ENCODE measurements at places on chromosomes 3 and 15.

DNA sequence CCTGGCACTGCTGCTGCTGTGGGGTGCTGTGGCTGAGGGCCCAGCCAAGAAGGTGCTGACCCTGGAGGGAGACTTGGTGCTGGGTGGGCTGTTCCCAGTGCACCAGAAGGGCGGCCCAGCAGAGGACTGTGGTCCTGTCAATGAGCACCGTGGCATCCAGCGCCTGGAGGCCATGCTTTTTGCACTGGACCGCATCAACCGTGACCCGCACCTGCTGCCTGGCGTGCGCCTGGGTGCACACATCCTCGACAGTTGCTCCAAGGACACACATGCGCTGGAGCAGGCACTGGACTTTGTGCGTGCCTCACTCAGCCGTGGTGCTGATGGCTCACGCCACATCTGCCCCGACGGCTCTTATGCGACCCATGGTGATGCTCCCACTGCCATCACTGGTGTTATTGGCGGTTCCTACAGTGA, 2.1 kb downstream of the GRM2 start:
- no peak for DNase-seq

DNA sequence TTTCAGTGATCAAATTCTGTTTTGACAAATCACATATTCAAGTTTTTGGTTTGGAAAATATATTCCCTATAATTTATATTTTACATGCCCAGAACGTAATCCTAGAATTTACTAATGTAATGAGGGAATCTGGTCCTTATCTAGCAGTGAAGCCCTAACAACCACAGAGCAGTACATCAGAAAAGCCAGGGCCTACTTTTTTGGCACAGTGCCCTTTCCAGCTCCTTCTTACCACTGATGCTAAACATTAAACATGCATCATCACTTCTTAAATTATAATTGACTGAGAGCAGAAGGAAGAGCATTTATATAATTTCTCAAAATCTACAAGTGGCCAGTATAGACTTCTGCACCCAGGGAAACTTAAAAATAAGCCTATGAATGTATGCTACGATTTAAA, 66.7 kb downstream of the FBXL22 start:
- no peak for DNase-seq

GRCh38 chr15:92118162-92118935, 264.8 kb downstream of the SLCO3A1 start:
- DNase-seq, result no peak

GRCh38 chr3:134885877-134886621, 91.0 kb downstream of the EPHB1 start:
- no peak for DNase-seq

DNA sequence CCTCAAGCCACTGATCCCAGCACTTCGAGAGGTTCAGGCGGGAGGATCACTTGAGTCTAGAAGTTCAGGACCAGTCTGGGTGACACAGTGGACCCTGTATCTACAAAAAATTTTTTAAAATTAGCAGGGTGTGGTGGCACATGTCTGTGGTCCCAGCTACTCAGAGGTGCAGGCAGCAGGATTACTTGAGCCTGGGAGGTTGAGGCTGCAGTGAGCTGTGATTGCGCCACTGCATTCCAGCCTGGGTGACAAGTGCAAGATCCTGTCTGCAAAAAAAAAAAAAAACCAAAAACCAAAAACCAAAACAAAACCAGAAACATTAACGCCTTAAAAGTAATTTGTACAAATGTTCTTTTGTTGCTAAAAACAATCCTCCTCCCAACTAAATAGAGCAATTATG, 27.9 kb upstream of the SLC12A8 start:
- no peak for DNase-seq

DNA sequence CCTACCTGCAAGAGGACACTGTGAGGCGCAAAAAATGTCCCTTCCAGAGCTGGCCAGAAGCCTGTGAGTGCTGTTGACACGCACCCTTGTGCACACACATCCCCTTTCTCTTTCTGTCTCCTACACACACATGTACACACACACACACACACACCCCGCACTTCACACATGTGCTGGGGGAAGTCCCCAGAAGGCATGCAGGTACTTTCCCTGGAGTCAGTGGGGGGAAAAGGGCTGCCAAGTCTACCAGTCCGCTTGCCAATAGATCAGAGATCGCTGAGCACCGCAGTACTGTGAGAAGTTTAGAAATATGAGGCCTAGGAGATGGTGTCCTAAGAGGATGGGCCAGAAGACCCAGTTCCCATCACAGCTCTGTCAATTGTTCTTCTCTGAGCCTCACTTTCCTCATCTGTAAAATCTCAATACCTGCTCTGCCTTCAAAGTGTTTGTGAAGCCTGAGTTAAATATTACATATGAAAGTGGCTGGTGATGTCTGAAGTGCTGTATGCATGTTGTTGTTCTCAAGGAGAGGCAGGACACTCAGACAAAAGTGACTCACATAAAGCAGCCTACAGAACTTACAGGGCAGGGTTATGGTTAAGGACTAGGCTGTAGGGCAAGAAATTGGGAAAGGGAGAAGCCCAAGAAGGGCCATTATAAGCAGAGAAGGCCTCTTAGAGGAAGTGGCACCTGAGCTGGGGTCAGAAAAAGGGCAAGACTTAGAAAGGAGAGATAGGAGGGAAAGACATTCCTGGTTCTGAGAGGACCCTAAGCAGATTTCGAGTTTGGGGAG, 6.8 kb downstream of the IL17RE start:
- no peak for DNase-seq

GRCh38 chr15:99911816-99912215, 178.6 kb upstream of the LYSMD4 start:
- no peak for DNase-seq

DNA sequence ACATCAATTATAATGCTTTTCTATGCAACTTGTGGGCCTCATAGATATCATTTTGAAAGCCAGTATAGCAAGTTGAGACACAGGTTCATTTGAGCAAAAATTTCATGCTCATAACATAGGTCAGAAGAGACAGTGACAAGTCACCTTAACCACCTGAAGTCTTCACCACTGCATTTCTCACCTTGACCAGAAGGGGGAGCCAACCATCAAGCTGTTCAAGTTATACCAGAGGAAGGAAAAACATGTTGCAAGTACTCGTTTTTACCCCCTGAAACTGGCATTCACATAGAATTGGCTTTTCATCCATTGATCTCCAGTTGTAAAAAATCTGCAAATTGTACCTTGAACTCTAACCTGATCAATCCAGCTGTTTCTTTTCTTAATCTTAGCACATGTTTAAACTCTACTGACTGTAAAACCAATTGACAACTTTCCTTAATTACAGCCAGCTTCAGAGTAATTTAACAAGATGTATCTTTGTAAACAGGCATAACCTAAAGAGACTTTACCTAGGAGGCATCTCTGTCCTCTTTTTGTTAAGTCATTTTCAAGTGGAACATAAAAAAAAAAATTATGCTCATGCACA, 1.4 kb downstream of the LMOD3 start:
- DNase-seq, result peak; percentile 71

- DNase-seq, result no peak
Observed at GRCh38 chr3:31713816-31714215, 181.1 kb downstream of the STT3B start.

DNA sequence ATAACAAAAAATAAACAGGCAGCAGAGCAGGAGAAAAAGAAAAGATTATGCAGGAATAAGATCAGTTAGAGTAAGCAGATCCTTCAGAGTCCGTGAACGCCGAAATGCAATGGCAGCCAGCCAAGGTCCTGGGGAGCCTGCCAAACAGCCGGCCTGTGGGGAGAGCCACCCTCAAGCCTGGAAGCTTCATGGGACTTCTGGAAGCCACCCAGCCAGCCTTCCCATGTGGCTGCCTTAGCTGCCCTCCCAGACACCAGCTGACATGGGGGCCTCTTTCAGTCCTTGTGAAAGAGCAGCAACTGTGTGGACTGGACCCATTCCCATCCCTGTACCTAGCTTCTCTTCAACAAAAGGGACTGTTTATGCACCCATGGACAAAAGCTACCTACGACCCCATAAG, 64.9 kb upstream of the RAD18 start:
- no peak for DNase-seq

- no peak for DNase-seq
Observed at GRCh38 chr3:66098436-66098835, 59.7 kb upstream of the MAGI1 start.

DNA sequence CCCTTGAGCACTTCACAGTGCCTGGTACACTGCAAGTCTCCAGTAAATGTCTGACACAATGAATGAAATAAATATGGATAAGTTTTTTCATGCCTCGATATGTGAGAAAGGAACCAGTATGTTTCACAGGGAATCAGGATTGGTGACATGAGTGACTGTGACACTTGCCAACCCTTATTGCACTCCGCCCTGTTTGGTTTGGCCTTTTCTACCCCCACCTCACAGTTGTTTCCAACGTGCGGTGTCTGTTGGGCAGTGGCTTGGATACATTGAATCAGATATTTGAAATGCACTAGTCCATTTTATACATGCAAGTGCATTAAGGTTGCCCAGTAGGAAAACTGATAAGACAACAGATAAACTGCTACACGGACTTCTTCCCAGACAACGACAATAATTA, 2.0 kb downstream of the NPHP3 start:
- no peak for DNase-seq

DNA sequence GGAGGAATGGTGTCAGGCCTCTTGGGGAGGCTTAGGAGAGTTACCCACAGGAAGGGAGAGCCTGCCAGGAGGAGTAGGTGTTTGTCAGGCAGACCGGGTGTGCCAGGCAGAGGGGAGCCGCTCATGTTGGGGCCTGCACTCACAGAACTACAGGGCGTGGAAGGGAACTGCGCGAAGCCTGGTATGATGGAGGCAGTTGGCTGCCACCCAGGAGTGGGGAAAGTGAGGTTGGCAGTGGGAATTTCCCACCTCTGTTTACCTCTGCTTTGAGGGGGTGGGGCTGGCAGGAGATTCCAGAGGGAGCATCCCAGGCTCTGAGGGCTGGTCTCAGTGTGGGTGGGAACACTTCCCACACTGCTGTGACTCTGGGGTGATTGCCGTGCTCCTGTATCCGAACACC, 99.9 kb downstream of the SLCO3A1 start:
- no peak for DNase-seq

GRCh38 chr3:36893137-36893557, 51.7 kb downstream of the TRANK1 start:
- no peak for DNase-seq

DNA sequence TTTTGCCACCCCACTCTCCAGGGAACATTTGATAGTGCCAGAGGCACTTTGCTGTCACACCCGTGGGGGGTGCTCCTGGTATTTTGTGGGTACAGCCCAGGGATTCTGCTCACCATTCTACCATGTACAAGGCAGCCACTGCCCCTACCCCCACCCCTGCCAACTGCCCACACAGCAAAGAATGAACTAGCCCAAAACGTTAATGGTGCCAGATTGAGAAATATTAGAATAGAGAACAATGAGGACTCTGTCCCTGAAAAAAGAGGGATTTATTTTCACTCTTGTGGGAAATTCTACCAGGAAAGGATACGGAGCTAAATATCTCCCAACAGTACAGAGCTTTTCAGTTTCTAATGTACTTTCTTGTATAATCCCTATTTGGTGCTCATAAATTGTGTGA, 154.5 kb upstream of the SUCLG2 start:
- DNase-seq, result no peak

DNA sequence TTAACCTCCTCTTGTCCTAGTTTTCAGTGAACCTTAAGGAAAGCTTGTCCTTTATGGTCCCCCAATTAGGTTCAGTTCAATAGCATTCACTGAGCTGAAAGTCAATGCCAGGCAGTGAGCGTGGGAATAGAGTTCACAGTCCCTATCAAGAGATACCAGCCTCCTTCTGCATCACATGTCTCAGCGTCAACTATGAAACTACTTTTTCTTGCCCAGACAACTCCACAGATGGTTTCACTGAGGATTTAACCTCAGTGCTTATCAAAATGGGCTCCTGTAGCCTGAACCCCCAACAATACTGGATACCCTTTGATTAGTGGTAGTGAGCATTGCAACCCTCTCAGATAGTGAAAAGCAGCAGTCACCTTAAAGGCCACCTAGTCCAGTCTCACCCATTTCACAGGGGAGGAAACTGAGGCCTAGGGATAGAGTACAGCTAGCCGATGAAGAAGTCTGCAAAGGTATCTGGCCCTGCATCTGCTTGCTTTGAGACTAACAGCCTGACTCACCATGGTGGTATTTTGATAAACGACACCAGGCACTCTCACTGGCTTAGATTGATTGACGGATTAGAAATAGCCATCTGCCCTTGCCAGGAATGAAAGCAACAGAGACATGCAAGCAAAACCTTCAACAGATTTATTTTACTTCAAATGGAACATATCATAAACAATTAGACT, 1.6 kb upstream of the UBA3 start:
- DNase-seq, result no peak

DNA sequence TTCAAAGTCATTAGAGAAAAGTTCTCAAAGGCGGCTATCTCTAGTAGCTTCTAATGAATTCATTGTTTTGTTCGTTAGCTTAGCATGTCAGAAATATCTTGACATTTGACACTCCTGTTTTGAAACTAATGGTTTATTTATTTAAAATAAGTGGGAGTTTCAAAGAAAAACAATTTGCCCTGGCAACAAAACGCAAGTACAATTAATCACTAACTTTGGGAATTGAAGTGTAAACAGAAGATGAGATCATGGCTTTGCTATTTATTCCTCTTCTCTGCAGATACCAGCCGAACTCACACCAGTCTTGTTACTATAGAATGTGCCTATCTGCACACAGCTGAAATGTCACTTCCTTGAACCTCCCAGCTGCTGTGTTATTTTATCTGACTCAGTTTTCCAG, 27.5 kb downstream of the MASP1 start:
- no peak for DNase-seq

Measured in T-helper 17 cell (primary cell).